ENCODE measurements at places on chromosomes 12 and 14.

- DNase-seq: no peak
These were observed 459 bp downstream of the ITGA7 start for GRCh38 chr12:55707219-55707671.

DNA sequence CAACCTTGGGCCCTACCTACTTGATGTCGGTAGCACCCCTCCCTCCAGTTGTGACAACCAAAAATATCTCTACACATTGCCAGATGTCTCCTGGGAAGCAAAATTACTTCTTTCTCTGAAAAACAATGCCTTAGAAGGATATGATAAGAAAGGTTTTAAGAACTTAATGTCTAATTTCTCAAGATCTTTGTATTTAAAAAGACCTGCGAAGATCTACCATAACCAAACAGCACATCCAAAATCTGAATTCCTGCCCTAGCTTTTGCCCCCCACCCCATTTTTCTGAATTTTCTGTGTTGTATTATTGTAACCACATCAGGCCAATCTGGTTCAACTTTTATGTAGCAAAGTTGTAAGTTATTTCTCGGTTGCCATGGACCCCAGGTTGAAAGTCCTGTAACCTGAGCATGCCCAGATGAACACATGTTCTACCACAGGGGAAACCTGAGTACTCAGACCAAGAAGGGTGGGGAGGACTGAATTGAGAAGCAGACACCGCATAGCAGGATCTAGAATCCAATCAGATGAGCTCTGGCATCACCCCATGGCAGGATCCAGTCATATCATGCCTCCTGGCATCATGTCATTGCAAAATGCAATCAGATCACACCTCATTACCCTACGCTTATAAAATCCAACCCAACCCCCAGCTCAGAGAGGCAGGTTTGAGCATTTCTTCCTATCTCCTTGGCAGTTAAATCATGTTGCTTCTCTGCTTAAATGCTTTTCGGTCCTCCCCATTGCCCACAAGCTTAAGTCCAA is 8.7 kb downstream of the TMEM253 start:
- no peak for DNase-seq

DNA sequence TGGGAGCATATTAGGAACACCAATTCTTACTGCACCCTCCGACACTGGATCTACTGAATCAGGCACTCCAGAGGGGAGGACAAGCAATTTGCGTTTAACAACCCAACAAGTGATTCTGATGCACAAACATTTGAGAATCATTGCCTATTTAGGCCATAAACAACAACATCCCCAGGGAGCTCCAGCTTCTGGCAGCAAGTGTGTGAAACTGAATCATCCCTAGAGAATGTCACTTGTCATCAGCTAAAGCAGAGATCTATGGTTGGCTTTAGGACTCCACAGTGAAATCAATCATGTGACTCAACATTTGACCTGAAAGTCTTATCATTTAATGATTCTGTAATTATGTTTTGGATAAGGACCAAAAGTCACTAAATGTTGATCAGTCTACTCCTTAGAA is 505.0 kb upstream of the FLRT2 start:
- DNase-seq: no peak

DNA sequence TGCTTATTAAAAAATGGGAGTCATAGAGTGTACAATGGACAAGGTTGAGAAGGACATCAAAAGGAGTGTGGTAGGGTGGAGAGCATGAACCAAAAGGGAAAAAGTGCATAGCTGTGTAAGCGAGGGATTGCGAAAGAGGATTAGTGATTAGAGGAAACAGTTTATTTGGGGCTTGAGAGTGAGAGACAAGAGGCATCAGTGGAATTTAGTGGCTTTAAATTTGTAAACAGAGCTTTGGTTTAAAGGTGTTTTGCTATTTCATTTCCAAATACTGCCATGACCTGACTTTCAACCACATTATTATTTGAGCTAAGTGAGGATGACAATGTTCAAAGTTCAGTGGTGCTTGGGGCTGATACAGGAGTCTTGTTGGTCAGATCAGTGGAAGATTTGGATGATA is 53.4 kb downstream of the SLC16A7 start:
- no peak for DNase-seq

GRCh38 chr12:106049105-106049504 is 89.6 kb downstream of the NUAK1 start:
- no peak for DNase-seq

DNA sequence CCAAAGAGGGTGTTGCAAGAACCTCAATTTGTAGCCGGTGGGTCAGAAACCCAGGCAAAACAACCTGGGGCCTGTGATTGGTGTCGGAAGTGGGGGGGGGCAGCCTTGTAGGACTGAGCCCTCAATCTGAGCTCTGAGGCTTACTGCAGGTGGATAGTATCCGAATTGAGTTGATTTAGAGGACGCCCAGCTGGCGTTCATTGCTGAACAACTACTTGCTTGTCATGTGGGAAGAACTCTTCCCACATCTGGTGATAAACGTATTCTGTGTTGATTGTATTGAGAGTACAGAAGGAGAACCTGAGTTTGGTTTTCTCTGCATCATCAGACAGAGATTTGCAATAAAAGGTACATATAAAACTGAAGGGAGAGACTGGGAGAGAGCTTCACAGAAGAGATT is 5.1 kb downstream of the ANO6 start:
- no peak for DNase-seq

DNA sequence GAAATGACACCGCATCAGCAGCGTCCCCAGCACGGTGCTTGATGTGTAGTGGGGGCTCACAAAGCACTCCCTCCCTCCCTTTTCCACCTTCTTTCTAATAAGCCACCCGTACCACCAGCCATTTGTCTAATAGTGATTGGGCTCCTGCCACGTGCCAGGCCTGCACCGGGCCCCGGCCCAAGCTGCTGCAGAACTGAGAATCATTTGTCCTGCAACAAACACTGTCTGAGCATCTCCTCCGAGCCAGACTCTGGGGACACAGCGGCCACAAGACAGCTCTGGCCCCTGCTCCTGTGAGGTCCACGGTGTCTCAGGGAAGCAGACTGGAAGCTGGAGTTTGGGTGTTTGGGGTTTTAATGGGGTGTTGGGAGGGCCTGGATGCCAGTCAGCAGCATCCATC is 43.9 kb downstream of the MVK start:
- DNase-seq: no peak
